ENCODE measurements at places on chromosomes 6 and 20.

- DNase-seq: no peak
Measured at GRCh38 chr20:31559704-31560093, 45.4 kb upstream of the ID1 start.

DNA sequence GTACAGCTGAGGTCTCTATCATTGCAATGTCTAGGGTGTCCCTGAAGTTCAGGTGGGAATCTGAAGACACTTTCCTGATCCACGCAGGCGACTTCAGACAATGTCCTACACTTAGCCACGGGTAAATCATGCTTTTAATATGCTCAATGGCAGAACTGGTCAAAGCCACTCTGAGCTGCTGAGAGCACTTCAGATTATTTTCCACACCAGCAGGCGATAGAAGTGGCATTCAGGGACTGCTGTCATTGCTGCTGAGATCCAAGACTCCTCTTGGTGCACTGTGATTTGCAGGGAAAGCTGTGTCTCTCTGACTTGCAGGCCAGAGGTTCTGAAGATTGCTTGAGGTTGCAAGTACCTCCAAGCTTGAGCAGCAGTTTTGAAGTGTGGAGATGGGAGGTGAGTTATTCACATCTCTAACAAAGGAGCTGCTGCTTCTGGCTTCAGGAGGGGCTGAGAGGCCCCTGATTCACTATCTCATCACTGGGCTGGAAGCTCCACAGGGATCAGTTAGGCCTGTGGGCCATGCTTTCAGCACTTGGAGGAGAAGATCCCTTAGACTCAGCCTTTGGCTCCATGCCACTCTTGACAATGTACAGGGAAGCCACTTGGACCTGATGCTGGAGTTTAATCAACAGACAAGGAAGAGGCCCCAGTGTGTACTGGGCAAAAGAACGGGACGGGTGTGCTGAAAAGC, 2.9 kb upstream of the SSTR4 start:
- DNase-seq: no peak

DNA sequence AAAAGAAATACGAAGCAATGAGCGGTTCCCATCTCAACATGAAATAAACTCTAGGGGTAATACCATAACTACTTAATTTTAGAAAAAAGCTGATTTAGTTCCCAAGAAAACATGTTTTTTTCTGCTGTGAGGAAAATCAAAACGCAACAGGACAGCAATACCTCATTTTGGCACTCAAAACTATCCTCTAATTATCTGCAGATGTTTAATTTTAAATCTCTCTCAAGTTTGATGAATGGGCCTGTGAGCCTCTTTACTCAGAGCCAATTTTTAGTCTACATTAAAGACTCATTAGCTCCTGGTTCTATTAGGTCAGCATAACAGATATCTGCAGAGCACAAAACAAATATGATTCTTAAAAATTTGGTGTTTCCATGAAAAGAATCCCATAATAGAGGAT, 28.1 kb downstream of the RNF24 start:
- no peak for DNase-seq

- no peak for DNase-seq
Measured at GRCh38 chr6:74549746-74550145, 656.1 kb downstream of the COL12A1 start.

GRCh38 chr20:164618-165017, 7.4 kb downstream of the DEFB127 start:
- DNase-seq: no peak

GRCh38 chr6:16698997-16699868, 62.0 kb downstream of the ATXN1 start:
- DNase-seq: no peak

DNA sequence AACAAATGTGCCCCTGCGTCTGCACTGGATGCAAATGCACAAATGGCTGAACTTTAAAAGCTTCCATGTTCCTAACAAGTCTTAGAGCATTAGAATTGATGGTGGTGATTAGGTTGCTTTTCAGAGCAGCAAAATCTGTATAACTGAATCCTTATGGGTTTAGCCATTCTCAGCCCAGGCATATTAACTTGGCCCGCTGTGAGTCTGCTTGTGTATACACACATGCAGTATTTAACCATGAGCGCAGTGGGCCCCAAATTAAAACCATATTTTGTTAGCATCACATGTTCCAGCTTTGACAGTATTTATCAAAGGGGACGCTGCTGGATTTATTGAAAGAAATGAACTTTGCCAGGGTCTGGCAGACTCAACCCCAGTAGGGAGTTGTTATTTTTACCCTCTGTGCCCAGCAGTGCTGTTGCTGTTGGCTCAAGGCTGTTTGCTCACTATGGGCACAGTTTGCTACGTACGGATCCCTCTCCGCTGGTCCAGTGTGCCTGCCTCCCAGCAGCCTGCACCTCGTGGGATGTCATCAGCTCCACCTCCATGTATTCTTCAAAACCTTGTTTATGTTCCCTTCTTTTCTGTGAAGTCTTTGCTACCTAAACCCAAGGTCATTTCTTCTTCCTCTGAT, 144.7 kb downstream of the QRSL1 start:
- no peak for DNase-seq

DNA sequence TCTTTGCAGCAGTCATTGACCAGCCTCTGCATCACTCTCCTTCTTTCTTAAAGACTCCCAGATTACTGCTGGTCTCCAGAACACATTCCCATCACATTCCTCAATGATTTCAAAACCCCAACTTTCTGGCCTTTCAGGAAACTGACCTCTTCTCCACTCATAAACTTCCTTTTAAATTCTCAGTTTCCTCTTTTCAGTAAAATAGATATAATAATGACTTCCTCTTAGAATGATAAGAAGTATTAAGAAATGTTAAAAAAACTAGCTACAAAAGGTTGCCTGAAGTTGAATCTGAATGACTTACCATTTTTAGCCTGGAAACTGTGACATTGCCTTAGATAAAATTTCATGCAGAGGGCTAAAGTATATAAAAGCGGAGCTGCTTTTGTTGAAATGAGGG, 239.3 kb downstream of the OGFRL1 start:
- no peak for DNase-seq

- peak; percentile 35 for DNase-seq
Measured at GRCh38 chr6:15280028-15280427, 34.2 kb downstream of the JARID2 start.

DNA sequence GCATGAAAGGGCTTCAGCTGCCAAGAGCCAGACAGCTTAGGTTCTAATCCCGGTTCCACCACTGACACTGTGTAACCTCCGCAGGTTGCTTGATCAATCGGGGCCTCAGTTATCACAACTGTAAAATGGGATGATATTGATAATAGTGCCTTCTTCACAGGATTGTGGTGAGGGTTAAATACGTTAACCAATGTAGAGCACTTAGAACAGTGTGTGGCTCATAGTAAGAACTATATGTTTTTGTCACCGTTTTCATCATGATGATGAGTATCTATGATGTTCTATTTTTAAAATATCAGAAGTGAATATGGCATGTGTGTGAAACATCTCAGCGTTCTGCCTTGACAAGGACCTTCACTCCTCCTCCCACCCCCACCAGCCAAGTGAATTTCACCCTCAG, 10.3 kb upstream of the MAPK13 start:
- no peak for DNase-seq

DNA sequence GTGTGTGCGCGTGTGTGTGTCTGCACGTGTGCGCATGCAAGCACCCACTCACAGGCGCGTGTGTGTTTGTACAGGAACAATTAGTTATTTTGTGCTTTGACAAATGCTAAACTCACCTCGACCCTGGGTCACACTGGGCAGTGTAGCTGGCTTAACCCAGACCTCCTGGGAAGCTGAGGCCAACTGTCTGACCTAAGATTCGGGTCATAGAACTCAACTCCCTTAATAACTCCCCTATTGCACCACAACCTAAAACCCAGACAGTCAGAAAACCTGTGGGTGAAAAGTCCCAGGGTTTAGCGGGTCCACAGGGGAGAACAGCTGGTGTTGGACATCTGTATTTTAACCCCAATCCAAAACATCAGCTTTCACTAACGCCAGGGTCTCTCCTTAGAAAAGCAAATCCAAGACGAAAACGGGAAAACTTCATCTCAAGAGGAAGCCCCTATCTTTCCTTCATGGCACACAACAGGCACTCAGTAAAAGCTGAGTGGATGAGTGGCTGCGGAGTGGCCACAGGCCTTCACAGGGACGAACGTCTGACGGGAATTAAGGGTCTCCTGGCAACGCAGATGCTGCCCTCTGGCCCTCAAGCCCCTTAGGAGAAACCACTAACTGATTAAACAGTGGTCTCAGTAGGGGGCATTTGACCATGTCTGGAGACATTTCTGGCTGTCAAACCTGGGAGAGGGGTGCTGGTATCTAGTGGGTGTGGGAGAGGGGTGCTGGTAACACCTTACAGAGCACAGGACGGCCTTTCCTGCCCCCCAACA, 4.5 kb downstream of the PMEPA1 start:
- no peak for DNase-seq

Measured in fibroblast of skin of back (primary cell).